ENCODE measurements at places on chromosomes 5 and 9. TPM values are rescaled to one million over a fixed set of nuclear protein-coding genes. Genes with fewer than 3 reads are reported as not detected.

C9orf50 gene
- total RNA-seq, result not detected

FOXD4L6 gene
- total RNA-seq, result not detected

TMEM141 gene
- 49.6 TPM for total RNA-seq

FAM78A gene
- 36.1 TPM for total RNA-seq

TRPM3 gene
- total RNA-seq, result not detected

GRCh38 chr5:153959134-153959957 is 79.4 kb downstream of the FAM114A2 start:
- DNase-seq, result no peak

- no peak for DNase-seq
Measured at GRCh38 chr5:180072556-180072955, 997 bp upstream of the RNF130 start.

DNA sequence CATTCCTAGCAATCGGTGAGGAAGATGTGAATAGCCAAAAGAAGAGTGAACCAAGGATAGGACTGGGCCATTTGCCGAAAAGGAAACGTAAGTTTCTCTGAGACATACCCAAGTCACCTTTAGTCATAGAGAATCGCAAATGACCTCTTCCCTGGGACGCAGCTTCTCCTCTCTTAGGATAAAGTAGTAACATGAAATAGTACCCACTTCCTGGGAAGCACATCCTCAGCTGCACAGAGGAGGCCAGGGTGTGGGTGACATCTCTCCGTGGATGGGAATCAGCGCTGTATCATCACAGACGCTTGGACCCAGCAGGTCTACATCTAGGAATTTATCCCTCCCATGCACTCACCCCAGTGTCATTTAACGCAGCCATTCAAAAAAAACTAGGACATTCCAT is 120.9 kb upstream of the PHYKPL start:
- no peak for DNase-seq

DNA sequence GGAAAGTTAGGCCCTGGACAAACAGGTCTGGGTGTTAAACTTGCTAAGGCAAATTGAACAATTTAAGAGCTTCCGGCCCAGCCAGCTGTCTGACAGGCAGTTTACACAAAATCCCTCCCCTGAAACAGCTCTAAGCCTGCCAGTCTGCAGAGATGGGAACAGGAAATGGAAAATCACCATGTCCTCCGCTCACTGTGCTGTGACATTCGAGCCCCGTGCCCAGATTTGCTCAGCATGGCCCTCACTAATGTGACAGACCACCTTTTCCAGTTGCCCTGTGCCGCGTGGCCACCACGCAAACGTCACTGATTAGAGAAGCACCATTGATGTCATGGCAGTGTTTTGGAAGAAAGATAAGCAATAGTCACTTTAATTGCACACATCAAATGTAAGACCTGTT is 41.0 kb downstream of the CCNJL start:
- peak; percentile 16 for DNase-seq

DNA sequence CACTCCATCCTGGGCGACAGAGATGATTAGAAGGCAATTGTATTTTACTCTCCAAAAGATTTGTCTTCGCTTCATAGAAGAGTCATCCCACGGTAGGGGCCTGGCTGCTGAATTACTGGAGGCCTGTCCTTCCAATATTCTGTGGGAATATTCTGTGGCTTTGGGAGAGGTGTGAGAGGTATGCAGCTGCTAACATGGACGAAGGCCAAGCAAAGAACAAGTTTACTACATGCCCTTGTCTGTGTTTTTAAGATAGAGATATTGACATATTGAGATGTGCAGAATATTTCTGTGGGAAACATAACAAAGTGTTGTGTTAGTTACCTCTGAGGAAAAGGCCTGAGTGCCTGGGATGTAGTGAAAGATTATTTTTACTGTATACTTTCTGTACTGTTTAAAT is 71.8 kb upstream of the SMIM15 start:
- DNase-seq, result no peak

DNA sequence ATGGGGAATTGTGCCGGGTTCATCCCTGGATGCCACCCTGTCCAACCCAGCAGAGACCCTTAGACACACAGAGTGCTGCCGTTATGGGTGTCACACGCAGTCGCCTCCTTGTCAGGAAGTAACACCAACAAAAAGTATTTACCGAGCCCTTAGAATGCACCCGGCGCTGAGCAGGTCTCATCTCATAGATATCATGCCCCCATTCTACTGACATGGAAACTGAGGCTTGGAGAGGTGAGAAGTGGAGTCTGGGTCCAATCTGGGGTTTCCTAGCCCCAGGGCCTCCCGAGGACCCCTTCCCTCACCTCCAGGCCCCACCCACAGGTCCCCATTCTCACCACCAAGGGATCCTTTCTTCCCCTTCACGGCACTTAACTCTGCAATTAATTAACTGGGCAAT is 36.8 kb upstream of the BARHL1 start:
- DNase-seq, result no peak

DNA sequence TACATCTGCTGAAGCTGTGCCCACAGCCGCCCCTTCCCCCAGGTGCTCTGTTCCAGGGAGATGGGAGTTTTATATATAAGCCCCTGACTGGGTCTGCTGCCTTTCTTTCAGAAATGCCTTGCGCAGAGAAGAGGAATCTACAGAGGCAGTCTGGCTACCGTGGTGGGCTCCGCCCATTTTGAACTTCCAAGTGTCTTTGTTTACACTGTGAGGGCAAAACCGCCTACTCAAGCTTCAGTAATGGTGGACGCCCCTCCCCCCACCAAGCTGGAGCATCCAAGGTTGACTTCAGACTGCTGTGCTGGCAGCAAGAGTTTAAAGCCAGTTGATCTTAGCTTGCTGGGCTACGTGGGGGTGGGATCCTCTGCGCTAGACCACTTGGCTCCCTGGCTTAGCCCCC is 41.3 kb downstream of the RANBP17 start:
- DNase-seq, result no peak
